ENCODE measurements at places on chromosomes 16 and 17.

DNA sequence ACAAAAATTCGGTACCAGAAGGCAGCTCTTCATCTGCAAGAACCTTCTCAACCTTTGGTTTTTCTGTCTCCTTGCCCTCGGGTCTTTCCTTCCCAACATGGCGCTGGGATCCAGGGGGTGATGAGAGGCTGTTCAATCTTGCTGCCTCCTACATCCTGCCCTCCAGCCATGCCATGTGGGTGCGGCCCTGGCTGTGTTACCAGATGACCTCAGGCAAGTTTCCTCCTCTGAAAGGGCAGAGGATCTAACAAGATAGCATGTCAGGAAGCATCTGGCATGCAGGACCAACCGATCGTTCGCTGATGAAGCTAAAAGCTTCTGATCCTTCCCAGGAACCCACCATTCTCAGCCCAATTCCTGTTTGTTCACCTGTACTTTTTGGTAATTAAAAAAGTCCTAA, 36.8 kb upstream of the BCAR1 start:
- DNase-seq = no peak

DNA sequence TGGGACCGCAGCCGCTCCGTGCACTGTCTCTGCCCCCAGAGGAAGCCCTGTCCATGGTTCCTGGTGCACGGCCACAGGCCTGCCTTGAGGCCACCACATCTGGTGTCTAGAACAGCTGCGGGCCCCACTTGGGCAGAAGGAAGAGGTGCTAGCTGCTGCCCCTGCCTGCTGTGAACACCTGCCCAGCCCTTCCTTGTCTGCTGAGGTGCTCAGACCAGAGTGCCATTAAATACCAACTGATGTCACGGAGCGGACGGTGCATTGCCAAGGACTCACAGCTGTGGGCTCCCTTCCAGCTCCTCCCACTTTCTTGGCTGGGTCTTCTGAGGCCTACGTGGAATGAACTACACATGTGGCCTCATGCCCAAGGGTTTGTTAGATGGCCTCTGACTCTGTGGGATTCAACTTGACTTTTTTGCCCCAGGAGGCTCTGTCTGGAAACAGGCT, 146.1 kb downstream of the RAB11FIP4 start:
- DNase-seq = no peak

DNA sequence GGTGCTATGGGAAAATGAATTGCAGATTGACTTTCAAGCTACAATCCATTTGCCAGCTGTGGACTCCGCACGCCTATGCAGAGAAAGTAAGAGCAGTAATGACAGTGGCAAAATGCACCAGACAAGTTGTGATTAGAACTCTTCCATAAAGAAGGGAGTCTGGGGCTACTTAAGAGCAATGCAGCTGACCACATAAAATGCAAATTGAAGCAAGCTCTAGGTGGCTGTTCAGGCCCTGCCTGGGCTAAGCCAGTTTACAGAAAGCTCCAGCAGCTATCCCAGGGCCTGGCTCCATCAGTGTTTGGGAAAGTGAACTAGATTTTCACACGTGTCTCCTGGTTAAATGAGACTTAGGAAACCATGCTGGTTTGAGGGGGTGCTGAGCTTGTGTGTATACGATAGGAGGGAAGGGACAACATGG, 2.2 kb upstream of the MAP2K6 start:
- DNase-seq = no peak

- no peak for DNase-seq
Observed at GRCh38 chr17:65193305-65193704, 56.1 kb downstream of the RGS9 start.
